Activated T-helper 1 cell treated with Interleukin-2 at 50 U/mL for 16 hours (primary cell): ENCODE measurements at places on chromosomes 6 and 20.

- DNase-seq: no peak
Measured at GRCh38 chr20:37229357-37229756, 32.3 kb downstream of the GHRH start.

GRCh38 chr6:134339216-134339615 lies 21.3 kb upstream of the SGK1 start:
- DNase-seq: no peak

DNA sequence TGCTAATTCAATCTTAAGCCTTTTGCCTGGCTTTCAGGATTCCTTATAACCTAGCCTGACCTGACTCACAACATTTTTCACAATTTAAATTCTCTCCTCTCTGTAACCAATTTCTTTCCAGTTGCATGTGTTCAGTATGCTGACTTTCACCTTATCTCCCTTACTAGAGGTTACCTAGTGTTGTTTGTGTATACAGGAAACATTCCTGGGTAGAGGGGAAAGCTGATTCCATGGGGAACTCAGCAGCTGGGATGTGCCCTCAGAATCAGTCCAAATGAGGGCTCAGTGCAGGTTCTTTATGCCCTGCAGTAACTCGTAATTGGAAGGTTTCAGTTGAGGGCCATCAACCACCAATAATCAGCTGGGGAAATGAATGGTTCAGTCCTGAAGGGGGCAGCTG lies 18.5 kb downstream of the PKIB start:
- DNase-seq: no peak

- no peak for DNase-seq
Measured at GRCh38 chr20:49518576-49518975, 36.1 kb upstream of the KCNB1 start.

GRCh38 chr20:5118220-5119142 lies 1.3 kb downstream of the PCNA start:
- no peak for DNase-seq

GRCh38 chr6:12334526-12335130 lies 44.5 kb downstream of the EDN1 start:
- no peak for DNase-seq

- no peak for DNase-seq
Measured at GRCh38 chr20:31972471-31973021, 4.6 kb downstream of the XKR7 start.

- no peak for DNase-seq
Measured at GRCh38 chr6:150250826-150251225, 108.0 kb downstream of the PPP1R14C start.
